ENCODE measurements at places on chromosomes 3 and 15.

DNA sequence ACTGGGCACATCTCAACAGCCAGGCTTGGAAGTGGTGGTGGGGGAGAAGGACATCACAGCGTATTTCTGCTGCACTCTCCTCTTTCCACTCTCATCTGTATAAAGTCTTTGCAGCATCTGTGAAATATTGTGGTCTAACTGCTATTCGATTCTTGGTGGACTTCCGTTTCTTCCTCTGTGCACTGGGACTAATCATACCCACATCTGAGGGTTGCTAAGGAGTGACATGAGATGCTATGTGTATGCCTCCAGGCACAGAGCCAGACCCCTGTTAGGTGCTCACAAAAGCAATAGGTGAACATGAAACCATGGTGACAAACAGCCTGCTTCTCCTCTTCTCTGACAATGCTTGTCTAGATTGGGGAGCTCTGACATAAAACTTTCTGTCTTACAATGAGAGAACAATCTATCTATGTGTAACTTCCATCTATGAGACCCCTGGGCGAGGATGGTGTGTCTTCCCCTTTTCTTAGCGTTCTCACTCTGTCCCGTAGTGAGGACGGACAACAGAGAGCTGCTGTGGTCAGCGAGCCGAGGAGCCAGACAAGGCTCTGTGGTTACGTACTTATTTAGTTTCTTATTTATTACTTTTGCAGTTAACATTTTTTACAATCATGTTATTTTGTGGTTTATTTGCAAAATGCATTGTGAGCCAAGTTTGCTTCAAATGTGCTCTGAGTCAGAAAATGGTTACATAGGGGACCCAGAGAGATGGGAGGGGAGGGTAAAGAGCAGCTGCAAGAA, 196.7 kb upstream of the TPRG1 start:
- DNase-seq: peak; percentile 37

DNA sequence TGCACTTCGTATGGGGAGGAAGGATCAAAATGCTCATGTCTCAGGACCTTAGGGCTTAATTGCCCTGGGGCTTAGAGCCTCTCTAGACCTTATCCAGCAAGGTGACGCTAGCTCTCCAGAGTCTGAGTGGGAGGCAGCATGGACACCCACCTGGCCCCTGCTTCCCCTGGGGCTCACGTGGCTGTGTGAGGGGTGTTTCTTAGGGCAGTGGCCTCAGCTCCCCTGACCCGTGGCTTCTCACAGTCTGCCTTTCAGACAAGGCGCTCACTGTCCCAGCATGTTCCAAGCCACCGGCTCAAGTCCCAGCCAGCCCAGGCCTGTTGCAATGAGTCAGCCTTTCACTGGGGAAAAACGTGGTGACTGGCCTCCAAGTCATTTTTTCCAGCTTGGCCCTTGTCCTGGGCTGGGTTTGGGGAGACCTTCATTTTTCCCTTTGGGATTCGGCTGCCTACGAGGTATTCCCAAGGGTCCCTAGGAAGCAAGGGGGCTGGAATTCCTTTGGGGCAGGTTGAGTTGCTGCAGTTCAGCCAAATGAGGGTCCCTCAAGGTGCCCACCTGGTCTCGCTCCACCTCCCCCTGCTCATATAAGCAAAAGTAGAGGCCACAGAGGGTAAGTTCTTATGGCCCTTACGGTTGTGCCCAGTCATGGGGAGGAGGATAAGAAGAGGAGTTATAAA, 15.7 kb downstream of the BHLHE40 start:
- no peak for DNase-seq

DNA sequence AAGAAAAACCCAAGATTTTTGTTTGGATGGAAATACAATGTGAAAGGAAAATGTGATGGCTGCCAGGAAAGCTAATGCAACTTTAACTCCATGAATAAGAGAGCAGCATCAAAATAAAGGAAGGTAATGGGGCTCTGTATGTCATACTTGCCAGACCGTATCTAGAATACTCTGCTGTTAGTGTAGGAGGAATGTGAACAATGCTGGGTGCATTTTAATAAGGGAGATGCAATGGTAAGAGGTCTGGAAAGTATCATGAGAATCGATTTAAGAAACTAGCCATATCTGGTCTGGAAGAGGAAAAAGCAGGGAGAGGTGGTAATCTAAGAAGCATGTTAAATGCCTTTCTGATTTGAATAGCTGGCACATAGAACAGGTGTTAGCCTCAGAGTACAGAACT, 239.6 kb downstream of the GBE1 start:
- DNase-seq: no peak

GRCh38 chr3:16448639-16449070, 64.8 kb downstream of the RFTN1 start:
- DNase-seq: no peak

GRCh38 chr15:40845511-40846284, 1.9 kb downstream of the SPINT1 start:
- no peak for DNase-seq

DNA sequence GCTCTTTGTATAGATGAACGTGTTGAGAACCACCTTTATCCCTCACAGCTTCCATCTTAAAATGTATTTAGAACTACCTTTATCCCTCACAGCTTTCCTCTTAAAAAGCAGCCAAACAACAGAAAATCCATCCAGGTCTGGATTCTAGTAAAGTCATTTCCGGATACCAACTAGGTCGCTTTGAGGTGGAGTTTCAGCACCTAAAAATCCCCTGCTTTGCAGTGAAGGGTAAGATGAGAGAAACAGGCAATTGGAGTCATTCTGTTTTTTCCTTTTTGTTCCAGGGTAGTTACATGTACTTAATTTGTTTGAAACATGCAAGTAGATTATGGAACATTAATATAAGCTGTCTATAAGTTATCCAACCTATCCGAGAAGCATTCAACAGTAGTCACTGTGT, 192.0 kb downstream of the UBE2E2 start:
- DNase-seq: no peak

GRCh38 chr3:84881288-84881687, 77.5 kb upstream of the CADM2 start:
- DNase-seq: no peak

- no peak for DNase-seq
These were observed 15.4 kb upstream of the ZNF774 start for GRCh38 chr15:90336705-90337141.

GRCh38 chr3:157103860-157104259, 56.1 kb downstream of the CCNL1 start:
- DNase-seq: no peak

DNA sequence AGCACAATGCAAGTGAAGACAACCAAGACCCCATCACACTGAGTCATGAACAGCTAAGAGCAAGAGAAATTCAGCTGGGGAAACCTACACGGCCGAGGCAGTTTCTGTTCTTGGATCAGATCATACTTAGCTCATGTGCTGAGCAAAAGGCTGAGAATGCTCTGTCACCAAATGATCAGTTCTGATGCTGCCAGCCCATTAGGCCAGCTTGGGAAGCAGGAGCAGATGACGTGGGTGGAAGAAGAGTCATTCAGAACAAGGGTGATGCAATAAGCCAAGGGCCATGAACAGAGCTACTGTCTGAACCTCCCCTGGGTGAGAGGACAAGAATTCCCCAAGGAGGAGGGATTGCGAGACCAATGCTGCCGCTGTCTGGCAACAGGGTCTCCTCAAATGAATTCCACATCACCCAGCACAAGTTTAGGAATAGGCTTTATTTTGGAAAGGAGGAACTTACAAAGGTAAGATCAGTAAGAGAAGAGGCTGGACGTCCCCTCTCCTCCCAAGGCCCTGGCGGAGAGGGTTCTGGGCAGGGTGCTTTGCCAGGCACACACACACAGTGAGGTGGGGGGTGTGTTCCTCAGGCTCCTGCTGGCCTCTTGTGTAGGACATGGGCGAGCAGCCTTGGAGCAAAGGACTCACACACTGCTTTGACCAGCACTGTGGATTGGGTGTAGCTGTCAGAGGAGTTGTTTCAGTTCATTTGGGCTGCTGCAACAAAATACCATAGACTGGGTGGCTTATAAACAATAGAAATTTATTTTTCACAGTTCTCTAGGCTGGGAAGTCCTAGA, 65.6 kb upstream of the CTXND1 start:
- DNase-seq: no peak

- no peak for DNase-seq
These were observed 3.4 kb upstream of the OPA1 start for GRCh38 chr3:193589616-193590015.

GRCh38 chr3:85360742-85361387, 402.1 kb downstream of the CADM2 start:
- peak; percentile 67 for DNase-seq

DNA sequence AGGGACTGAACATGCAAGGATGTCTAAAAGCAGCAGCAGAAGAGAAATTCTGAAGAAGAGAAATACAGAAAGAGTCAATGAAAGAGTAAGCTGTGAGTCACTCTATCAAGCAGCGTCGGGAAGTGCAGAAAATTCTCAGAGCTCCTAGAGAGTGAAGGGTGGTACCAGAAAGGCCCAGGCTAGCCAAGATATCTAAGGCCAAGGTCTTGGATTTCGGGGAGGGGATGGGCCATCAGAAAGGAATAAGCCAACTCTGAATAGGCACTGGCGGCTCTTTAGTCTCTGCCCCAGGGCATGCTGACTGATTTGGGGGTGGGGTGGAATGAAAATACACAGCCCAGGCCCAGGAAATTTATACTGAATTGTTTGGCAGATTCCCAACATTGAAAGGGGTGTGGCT, 70.8 kb downstream of the GPR156 start:
- no peak for DNase-seq
